ENCODE measurements at places on chromosomes 1 and 21.

DNA sequence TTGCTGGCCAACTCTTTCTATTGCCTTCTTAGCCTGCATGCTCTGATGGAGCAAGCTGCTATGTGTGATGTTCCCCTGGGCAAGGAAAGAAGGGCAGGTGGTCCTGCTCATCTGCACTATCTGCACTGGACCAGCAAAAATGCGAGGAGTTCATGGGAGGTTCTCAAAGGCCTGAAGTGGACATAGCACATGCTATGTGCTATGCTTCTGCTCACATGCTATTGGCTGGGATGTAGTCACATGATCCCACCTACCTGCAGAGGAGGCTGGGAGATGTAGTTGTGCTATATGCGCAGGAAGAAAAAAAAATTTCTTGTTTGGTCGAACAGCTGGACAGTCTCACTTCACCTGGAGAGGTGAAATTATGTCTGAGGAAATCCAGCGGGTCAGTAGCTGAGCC, 587.7 kb downstream of the MATN1 start:
- no peak for DNase-seq

DNA sequence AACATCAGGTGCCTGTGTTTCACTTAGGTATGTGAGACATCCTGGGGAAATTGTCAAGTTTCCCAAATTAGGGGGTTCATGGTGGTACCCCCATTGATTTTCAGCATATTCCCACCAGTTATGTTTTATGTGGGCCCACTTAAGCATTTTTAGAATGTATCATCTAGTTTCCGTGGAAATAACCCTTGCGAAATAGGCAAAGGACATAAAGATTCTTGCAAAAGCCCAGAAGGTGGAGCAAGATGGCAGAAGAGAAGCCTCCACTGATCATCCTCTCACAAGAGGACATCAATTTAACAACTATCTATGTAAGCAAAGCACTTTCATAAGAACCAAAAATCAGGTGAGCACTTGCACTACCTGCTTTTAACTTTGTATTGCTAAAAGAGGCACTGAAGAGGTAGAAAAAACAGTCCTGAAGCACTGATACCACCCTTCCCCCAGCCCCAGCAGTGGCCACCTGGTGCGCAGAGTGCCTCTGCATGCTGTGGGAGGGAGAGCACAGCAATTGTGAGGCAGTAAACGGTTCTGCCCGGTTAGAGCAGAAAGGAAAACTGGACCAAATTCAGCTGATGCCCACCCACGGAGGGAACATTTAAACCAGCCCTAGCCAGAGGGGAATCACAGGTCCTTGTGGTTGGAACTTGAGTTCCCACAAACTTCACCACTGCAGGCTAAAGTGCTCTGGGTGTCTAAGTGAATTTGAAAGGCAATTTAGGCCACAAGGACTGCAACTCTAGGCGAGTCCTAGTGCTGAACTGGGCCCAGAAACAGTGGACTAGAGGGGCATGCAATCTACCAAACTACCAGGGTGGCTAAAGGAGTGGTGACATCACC, 23.2 kb downstream of the MCOLN2 start:
- peak; percentile 51 for DNase-seq

- DNase-seq = peak; percentile 73
Observed at GRCh38 chr1:210332233-210332632, 3.5 kb downstream of the HHAT start.

GRCh38 chr1:33439662-33440061, 8.8 kb upstream of the PHC2 start:
- no peak for DNase-seq

DNA sequence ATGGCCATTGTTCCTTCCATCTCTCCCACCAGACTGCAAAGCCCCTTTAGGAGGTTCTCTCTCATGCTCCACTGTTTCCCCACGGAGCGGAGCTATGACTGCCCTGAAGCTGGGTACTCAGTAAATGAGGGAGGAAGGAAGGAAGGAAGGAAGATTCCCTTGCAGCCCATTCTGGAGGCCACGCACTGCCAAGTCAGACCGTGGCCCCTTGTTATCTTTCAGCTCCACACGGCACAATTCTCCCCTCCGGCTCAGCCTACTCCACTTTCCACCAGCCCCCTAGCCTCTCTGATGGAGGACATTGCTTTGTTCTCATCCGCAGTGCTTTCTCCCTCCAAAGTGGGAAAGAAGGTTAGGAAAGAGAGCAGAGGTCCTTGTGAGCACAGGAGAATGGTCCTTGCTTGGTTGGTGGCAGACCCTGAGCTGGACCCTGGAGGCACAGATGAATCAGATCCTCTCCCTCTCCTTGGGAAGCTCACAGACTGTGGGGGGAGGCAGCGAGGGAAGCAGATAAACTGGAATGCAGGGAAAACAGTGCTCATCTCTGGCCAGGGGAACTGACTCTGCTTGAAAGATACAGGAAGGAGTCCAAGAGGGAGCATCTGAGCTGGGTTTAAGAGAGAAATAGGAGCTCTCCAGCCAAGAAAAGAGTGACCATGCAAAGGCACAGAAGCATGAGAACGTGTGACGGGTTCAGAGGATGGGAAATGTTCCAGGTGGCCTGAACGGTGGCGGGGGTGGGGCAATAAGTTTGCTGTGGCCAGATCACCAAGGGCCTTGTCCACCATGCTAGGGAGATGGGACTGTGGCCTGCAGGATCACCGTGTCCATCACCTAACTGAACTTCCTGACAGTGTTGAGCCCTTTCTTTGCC, 52.6 kb downstream of the GLIS1 start:
- DNase-seq = no peak

DNA sequence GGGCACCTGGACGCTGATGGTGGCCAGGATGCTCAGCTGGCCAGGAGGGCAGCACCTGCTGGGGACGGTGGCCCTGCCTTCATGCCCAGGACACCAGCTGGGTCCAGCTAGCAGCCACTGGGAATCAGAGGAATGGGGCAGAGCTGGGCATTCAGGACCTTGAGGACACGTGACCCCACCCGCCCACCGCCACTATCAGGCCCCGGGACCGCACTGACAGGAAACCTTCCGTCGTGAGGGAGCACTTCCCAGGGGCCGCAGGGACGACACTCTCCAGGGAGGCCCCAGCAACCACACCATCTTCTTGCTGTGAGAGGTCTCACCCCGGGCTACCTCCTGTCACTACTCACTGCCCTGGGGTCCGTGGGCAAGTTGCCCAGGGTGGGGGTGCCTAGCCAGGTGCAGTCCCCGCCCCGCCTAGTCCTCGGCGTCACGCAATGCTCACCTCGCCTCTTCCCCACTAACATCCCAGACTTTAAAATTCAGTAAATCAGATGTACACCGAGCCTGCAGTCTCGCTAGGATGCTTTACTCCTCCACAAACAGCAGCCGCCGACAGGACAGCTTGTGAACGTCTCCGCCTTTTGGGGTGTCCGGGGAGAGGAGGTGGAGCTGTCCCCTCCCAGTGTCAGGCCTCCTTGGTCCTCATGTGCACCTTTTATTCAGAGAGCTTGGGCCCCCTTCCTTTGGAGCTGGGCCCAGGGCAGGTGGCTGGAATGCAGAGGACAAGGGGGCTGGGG, 4.9 kb downstream of the VWA1 start:
- DNase-seq = no peak

DNA sequence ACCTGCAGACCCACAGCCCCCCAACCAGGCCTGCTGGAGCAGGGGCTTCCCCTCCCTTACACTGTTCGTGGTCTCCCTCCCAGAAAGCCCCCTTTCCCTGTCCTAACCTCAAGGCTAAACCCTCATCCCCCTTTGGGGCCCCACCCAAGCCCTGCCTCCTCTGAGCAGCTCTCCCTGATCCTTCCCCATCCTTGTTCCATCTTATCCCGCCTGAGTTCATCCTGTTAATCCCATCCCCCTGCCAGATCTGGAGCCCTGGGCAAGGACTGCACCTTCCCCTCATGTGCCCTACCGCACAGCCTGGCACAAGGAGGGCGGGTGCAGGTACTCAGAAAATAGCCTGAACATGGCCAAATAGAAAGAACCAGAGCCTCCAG, 6.9 kb upstream of the TNNT2 start:
- no peak for DNase-seq
